IPS DF 6.9 (cell line): ENCODE measurements at places on chromosomes 1 and 21.

GRCh38 chr1:22876359-22877111 lies 96.1 kb downstream of the LACTBL1 start:
- no peak for DNase-seq

DNA sequence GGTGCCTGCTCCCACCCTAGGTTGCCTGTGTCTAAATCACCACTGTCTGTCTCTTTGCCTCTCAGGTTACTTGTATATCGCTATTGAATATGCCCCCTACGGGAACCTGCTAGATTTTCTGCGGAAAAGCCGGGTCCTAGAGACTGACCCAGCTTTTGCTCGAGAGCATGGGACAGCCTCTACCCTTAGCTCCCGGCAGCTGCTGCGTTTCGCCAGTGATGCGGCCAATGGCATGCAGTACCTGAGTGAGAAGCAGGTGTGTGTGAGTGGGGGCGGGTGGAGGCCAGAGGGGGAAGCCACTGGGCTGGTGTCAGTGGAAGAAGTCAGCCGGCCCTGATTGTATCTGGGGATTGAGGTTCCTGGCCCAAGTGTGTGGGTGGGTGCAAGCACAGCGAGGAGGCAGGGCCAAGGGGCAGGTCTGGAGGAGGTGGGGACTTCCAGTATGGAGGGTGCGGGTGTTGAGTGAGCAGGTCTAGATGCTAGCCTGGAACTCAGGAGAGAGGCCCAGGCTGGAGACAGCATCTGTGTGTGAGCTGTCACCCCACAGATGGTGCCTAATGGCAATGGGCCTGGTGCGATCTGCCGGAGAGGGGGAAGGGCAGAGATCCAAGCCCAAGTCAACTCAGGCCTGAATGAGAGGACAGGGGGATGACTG lies 17.2 kb downstream of the TIE1 start:
- DNase-seq = no peak

DNA sequence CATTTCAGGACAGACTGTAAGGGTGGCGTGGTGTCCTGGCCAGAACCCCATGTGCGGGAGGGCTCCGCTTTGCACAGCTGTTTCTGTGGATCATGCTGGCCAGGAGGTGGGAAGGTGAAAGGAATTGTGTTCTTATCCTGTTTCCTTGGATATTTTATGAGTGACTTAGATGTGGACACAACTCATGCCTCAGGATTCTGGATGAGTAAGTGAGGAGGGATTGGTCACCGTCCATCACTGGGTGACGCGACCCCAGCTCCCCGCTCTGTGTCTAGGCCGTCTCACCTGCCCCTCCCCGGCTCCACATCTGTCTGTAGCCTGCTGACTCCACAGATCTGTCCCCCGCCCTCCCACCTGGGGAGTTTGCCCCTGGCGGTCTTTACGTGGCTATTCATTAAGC lies 48.8 kb downstream of the PIK3CD start:
- DNase-seq = no peak

- DNase-seq = no peak
Measured at GRCh38 chr1:173410794-173411236, 66.3 kb upstream of the PRDX6 start.

DNA sequence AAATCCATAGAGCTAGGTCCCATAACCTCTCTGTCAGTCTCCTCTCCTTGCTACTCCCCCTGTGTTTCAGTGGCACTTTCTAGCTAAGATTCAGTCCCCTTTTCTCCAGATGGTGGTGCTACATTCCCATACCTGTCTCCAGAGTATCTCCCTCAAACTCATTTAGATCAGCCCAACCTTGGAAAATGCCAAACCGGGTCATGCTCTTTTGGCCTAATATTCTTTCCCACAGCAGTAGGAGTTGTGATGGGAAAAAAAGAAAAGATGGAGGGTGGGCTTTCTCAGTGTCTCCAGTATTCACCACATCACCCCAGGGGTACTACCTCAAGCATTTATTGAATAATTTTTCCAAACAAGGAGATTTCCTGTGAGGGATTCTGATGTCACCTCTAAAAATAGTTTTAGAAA lies 3.2 kb upstream of the RXFP4 start:
- DNase-seq = peak; percentile 60
